ENCODE measurements at places on chromosomes 12 and 14.

DNA sequence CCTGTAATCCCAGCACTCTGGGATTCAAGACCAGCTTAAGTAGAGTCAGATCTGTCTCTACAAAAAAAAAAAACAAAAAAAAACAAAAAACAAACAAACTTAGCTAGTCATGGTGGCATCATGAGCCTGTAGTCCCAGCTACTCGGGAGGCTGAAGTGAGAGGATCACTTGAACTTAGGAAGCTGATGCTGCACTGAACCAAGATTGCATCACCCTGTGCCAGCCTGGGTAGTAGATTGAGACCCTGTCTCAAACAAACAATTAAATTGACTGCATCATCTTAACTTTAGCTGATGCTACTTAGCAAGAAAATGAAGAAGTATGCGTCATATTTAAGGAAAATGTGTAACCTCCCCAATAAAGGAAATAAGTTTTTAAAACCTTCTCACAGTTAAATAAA, 136.6 kb upstream of the ATXN7L3B start:
- DNase-seq: no peak

- DNase-seq: no peak
Measured at GRCh38 chr14:68439676-68440075, 353.2 kb downstream of the ZFP36L1 start.

GRCh38 chr14:99681101-99681831, 2.8 kb upstream of the CYP46A1 start:
- no peak for DNase-seq

GRCh38 chr14:68929623-68930307, 49.3 kb downstream of the ACTN1 start:
- DNase-seq: no peak

- DNase-seq: no peak
Measured at GRCh38 chr14:24280797-24281460, 9.5 kb upstream of the RABGGTA start.

DNA sequence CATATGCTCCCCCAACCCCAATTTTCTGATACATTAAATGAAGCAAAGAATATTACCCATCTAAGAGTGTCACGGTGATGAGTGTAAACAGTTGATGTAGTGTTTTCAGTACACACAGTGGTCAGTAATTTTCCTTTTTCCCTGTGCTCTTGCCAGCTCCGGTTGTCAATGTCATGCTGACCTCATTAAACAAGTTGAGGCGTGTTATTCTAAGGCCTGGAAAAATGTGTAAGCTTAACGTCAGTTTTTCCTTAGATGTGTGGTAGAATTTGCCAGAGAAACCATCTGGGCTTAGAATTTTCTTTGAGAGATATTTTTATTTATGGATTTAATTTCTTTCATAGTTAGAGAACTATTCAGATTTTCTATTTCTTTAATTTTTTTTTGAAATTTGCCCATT, 11.7 kb upstream of the SERPINA6 start:
- no peak for DNase-seq

DNA sequence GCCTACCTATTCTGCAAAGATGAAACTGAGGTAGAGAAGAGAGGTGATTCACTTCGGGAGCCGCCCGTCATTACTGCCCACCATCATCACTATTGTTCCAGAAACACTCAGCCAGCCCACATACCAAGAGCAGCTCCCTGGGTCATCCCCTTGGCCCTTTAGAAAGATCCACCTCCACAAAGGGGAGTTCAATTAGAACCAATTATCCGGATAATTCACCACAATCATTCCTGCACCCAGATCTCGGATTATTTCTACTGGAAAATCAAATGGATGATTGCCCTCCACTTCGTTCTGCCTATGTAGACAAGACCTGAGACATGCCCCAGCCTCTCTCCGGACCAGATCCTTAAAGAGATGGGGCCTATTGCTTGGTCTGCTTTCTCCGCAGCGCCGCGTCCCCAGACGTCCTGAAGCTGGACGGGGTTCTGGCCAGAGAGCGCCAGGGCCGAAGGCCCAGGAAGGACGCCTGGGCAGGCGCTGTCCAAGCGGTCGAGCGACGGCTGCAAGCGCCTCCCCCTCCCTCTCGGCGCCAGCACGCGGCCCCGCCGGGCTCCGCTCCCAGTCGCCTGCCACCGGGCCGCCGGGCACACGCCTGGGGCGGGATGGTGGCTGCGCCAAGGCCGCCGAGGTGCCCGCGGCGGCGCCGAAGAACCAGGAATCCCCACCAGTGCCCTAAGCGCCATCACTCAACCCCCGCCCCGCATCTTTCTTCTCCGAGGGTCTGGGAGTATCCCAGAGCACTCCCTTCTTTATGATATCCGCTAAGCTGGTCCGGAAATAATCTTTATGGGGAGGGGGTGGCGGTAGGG, 1.3 kb upstream of the ASCL1 start:
- no peak for DNase-seq

DNA sequence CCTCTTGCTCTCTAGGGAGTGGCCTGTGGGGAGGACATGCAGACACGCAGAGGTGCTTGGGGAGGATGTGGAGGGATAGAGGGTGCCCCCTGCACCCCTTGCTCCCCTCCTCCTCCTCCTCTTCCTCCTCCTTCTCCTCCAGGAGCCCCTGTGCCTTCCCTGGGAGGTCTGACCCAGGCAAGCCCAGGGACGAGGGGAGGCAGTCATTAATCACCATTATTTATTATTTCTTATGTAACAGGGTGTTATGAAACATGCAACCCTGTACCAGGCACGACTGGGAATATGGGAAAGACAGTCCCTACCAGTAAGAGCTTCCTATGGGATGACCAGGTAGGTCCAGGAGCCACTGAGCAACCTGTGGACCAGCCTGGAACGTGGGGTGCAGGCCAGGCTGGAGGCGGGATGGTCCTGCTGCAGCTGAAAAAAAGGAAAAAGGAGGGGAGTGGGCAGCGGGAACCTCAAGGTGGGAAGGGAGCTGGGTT, 22.5 kb upstream of the PGF start:
- DNase-seq: no peak

DNA sequence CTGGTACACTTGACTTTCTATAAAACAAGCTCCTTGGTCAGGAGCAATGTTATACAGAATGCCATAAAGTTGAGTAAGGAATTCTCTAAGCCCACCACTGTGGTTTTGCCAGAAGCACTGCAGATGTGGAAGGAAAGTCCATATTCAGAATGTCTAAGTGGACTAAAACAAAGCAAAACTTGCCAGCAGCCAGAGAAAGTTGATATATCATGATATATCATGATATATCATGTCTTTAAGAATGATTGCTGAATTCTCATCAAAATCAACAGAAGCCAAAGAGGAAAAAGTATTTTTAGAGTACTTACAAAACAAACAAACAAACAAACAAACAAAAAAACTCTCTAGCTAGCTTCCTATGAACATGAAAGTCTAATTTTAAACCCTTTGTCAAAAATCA, 424.8 kb upstream of the OR4E1 start:
- DNase-seq: no peak

- DNase-seq: no peak
Measured at GRCh38 chr14:68244262-68244980, 424.8 kb downstream of the RAD51B start.

DNA sequence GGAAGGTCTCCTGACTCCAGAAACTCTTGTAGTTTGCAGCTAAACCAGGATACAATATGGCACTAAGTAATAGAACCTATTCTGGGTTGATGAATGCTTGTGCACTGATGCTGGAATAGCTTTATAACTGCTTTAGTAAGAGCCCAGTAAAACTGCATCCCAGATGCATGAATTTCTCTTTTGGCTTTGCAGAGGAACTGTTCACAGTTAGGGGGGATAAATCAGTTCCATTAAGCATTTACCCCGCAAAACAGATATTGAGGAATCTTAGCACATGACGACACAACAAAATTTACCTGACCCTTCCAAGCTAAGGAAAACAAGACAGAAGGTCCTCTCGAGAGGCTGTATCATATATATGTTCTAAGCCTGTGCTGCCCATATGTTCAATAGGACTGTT, 457.4 kb downstream of the FOXG1 start:
- no peak for DNase-seq

DNA sequence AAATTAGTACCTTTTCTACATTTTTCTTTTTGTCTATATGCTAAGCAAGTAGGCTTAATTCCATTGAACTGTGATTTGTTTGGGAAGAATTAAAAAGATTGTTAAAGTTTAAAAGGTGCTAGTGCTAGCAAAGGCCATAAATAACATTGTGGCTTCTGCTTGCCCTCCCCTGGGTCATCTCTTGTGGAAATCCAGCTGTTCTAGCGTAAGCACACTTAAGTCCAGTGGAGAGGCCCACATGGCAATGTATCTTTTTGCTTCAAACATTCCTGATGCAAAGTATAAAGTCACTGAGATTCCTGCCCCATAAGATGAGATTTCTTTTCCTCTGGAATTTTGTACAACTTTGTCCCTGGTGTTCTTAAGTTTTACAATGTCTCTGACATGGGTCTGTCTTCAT, 14.4 kb upstream of the ERGIC2 start:
- no peak for DNase-seq

GRCh38 chr12:608413-608812, 54.8 kb downstream of the NINJ2 start:
- no peak for DNase-seq

DNA sequence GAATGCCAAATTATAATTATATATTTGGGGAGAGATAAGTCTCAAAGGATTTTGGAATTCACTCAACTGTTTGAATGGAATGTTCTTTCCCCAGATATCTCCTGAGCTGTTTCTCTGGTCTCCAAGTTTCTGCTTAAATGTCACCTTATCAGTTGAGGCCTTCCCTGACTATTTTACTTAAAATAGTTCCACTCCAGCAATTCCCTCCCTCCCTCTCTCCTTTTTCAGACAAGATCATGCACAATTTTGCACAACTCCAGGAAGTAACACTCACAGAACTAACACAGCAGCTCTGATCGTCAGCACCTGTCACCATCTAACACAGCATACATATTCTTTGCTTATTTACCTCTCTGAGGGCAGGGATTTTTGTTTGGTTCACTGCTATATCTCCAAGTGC, 12.5 kb downstream of the BTG1 start:
- no peak for DNase-seq

GRCh38 chr14:64779472-64779871, 75.2 kb downstream of the PLEKHG3 start:
- no peak for DNase-seq

DNA sequence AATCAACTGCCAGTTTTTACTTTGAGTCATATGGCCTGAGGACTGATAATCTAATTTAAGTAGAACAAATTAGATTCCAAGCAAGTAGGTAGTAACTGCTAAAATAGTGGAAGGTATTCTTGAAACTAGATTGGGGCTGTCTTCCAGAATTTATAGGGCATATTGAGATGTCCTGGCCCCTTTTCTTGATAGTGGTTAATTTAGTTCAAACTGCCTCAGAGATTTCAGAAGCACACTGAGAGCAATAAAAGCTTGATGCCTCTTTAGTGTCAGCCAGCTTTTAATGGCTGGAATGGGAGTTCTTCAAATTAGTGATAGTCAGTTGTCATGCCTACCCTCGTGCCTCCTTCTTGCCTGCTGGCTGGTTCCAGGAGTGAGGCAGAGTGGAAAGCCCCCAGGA, 120.5 kb downstream of the AKAP6 start:
- no peak for DNase-seq

- no peak for DNase-seq
Measured at GRCh38 chr12:128654468-128654867, 169.3 kb downstream of the SLC15A4 start.

DNA sequence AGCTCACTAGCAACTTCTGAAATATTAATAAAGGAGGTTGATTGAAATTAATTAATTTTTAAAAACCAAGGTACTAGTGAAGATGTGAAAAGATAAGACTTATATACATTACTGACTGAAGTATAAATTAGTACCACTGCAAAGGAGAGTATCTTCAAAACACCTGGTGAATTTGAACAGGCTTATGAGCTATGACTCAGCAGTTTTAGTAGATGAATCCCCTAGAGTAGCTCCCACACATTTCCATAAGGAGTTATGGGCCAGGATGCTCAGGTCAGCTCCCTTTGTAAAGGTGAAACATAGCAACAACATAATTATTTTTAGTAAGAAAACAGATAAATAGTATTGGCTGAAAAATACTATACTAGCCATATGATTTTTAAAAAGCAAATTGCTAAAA, 218.6 kb downstream of the SYT1 start:
- no peak for DNase-seq

GRCh38 chr14:61160798-61161197, 120.3 kb downstream of the TMEM30B start:
- no peak for DNase-seq

DNA sequence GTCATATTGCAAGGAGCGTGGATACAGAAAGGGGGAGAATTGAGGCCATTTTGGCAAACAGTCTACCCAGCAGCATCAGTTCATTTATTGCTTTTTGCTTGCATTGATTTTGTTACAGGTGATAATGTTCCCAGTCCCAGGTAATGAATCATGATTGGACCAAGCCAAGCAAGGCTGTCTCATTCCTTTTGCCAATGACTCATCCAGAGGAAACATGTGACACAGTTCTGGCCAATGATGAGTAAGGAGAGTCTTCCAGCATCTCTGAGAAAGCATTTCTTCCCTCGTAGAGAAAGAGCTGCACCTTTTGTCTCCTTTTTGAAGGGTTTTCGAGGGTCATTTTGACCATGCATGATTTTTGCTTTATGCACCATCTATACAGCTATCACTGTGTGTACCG, 68.2 kb downstream of the SLC15A4 start:
- no peak for DNase-seq

Measured in activated CD4-positive, alpha-beta T cell treated with anti-CD3 and anti-CD28 coated beads for 1 hour (primary cell).